ENCODE measurements at places on chromosomes 16 and 17.

GRCh38 chr17:7038025-7038862, 2.4 kb downstream of the SLC16A13 start:
- no peak for DNase-seq

GRCh38 chr16:86505185-86505898, 5.0 kb upstream of the FOXF1 start:
- no peak for DNase-seq

DNA sequence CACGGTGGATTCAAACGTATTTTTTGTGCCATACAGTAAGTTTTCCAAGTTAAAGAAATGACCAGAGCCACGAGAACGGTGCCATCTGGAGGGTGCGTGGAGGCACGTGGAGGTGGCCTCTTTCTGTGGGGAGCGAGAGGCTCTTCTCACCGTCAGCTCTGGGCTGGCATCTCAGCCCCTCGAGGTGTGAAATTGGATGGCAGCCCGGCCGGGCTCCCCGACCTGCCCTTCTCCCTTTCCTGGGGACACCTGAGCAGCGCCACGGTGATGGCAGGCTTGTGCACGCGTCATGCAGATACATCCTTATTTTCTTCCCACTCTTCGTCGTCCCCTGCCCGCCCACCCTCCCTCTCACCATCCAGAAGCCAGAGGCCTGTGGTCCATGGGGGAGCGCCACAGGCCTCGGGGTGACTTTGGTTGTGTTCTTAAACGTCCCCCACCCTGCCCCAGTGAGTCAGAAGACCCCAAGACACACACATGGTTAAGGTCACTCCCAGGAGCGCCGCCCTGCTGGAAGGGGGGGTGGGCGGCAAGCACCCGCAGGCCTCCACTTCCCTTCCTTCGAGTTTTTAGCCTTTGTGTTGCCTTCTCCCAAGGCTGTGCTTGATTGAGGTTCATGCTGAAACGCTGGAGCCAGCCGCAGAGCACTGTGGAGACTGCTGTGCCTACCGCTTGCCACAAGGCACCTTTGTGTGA, 109.4 kb downstream of the BANP start:
- no peak for DNase-seq

DNA sequence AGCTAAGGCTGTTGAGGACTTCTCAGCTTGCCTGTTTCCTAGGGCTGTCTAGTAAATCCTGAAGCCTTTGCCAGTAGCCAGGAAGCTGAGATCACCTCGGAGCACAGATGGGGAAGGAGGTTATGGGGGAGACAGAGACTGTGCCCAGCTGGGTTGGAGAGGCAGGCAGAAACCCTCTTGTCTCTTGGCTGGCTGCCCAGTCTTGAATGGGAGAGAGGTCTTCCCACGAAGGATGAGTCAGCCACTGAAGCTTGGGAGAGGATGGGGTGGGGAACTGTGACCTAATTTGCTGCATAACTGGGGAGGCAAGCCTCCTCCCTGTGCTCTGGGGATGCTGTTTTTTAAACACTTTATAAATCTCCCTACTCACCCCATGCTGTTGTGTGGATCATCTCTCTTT, 69.8 kb downstream of the SHISA9 start:
- no peak for DNase-seq

- DNase-seq: no peak
Observed at GRCh38 chr17:19741832-19742457, 6.2 kb downstream of the ALDH3A1 start.

GRCh38 chr17:72403713-72404209, 282.9 kb downstream of the SOX9 start:
- DNase-seq: no peak

DNA sequence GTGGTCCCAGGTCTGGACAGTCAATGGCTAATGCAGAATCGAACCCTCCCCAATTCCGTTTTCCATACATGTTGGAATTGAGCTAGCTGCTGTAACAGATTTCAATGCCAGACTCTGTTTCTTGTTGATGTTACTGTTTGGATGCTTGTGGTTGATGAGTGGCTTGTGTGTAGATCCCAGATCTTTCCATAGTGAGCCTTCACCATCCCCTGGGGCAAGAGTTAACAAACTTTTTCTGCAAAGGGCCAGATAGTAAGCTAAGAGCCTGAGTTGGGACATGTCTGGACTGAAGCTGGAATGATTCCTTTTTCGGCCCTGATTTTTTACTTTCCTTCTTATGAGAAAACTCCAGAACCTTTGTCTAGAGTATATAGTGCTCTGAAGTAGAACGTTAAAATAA, 296.3 kb downstream of the CPPED1 start:
- DNase-seq: no peak

GRCh38 chr16:19365486-19365885, 52.2 kb upstream of the TMC5 start:
- no peak for DNase-seq

DNA sequence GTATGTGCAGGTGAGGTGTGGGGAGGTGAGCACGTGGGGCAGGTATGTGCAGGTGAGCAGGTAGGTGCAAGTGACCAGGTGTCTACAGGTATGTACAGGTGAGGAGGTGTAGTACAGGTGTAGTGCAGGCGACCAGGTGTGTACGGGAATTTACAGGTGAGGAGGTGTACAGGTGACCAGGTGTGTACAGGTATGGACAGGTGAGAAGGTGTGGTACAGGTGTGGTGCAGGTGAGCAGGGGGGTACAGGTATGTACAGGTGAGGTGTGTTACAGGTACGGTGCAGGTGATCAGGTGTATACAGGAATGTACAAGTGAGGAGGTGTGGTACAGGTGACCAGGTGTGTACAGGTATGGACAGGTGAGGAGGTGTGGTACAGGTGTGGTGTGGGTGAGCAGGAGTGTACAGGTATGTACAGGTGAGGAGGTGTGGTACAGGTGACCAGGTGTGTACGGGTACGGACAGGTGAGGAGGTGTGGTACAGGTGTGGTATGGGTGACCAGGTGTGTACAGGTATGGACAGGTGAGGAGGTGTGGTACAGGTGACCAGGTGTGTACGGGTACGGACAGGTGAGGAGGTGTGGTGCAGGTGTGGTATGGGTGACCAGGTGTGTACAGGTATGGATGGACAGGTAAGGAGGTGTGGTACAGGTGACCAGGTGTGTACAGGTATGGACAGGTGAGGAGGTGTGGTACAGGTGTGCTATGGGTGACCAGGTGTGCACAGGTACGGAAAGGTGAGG, 12.8 kb upstream of the DBNDD1 start:
- DNase-seq: no peak

DNA sequence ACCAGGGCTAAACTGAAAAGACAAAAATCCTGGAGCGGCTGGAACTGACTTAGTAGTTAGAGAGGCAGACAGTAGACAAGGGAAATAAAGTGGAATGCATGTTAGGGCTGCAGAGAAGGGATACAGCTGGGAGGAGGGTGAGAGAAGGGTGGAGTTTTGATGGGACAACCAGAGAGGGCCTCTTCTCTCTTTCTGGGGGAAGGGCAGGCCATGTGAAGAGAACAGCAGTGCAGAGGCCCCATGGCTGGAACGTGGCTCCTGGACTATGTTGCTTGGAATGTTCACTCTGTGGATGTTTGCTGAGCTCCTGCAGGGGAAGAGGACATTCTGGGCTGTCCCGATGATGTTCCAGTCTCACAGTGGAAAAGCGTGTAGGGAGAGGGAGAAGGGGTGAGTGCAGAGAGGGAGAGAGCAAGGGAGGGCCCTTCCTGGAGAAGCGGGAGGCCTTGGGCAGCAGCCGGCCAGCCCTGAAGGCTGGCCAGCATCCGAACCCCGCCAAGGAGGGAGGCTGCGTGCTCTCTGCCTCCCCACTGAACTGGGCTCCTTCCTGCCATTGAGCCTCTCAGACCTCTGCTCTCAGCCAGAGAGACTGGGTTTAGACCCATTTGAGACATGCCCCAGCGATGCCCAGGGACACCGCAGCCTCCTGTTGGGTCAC, 33.1 kb upstream of the GSE1 start:
- DNase-seq: no peak

DNA sequence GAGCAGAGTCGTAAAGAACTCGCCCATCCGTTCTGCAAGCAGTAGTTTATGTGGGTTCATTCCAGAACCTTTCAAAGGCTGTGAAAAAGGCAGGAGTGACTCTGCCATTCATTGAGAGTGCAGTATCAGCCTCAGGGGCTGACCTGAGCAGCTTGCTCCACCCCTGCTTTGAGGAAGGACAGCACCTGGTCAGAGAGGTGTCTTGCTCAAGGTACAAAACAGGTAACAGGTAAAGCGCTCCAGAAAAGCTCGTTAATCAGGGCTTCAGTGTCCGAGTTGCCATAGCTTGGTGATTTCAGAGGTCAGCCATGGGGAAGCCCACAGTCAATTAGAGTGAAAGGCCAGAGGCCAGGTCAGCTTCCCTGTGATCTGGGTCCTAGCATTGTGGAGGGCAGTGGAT, 251.1 kb downstream of the ABCC12 start:
- DNase-seq: no peak

DNA sequence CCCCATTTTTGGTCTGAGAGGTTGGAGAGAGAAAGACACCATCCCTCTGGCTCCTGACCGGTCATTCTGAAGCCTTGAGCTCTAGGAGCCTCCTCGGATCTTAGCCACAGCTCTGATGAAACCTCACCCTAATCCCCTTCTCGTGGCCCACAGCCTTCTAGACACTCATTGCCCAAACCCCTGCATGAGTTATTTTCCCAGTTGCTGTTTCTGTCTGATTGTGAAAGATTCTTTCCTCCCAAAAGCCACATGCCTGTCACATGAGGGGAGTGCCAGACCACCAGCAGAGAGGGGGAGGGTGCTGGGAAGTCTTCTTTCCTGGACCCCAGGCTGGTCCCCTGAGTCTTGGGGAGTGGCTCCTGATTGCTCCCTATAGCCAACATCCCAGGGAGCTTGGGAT, 17.6 kb upstream of the ABR start:
- no peak for DNase-seq

DNA sequence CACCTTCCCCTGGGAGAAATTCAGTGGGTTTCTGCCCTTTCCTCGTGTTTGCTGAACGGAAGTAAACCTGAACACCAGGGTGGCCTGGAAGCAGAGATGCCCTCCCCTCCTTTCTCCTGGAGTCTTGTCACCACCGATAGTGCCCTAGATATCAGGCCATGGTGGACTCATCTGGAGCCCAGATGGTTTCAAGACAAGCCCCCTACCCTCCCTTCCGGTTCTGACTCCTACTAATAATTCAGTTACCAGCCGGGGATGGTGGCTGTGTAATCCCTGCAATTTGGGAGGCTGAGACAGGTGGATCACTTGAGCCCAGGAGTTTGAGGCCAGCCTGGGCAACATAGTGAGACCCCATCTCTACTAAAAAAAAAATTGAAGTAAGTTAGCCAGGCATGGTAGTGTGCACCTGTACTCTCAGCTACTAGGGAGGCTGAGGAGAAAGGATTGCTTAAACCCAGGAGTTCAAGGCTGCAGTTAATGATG, 2.4 kb downstream of the ZNF469 start:
- no peak for DNase-seq

DNA sequence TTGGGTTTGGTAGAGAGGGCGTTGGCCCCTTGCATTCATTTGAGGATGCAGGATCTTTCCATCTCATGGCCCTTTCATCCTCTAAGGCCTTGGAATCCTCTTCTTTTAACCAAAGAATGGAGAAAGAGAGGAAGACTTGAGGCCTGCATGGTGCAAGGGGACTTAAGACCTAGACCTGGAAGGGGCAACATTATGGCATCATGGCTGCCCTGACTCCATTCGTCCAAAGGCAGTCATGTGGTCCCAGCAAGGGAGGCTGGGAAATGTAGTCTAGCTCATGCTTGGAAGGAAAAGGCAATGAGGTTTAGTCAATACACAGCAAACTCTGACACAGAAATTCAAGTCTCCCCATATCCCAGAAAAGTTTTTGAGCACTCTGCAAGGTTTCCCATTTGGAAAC, 30.7 kb upstream of the CDRT4 start:
- DNase-seq: no peak

- DNase-seq: no peak
Observed at GRCh38 chr16:72856797-72857196, 191.1 kb downstream of the ZFHX3 start.

DNA sequence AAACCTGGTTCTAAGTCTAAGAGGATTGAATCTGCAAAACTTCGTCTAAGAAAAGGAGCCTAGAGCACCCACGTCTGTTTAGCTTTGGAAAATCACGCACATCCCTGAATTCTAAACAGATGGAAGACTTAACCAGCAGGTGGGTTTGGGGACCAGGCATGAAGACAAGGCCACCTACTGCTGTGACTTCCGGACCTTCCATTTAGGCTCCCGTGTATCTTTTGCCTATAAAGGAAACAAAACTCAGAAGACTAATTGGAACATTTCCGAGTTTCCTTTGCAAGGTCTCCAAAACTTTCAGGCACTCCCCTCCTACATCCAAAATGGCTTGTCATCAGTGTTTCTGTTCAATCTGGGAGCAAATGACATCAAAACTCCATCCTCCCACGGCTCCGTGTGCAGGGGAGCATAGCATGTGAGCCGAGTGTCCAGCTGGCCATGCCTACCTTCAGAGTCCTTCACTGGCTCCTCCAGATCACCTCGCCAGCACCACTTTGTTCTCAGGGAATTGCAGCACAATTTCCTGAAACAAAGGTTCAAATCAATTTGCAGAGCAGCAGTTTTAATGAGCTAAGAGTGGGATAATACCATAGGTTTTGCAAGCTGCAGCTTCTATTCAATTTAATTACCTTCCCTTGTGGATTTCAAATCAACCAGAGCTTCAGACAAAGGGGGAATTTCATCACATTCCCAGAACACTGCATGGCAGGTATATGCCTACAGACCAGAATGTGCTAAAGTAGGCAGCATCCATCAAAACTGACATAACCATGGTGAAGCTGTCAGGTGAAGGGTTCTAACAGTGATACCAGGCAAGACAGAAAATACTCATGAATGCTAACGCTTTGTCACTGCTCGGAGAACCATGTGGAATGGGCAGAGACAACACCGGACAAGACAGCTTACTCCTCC, 23.5 kb downstream of the CACNG1 start:
- DNase-seq: no peak

- DNase-seq: no peak
Observed at GRCh38 chr16:89958068-89958467, 9.5 kb downstream of the DEF8 start.
